ENCODE measurements at places on chromosomes 4 and X. TPM values are rescaled to one million over a fixed set of nuclear protein-coding genes. Genes with fewer than 3 reads are reported as not detected.

The RAB39B gene
- 0.07 TPM for polyA plus RNA-seq

DNA sequence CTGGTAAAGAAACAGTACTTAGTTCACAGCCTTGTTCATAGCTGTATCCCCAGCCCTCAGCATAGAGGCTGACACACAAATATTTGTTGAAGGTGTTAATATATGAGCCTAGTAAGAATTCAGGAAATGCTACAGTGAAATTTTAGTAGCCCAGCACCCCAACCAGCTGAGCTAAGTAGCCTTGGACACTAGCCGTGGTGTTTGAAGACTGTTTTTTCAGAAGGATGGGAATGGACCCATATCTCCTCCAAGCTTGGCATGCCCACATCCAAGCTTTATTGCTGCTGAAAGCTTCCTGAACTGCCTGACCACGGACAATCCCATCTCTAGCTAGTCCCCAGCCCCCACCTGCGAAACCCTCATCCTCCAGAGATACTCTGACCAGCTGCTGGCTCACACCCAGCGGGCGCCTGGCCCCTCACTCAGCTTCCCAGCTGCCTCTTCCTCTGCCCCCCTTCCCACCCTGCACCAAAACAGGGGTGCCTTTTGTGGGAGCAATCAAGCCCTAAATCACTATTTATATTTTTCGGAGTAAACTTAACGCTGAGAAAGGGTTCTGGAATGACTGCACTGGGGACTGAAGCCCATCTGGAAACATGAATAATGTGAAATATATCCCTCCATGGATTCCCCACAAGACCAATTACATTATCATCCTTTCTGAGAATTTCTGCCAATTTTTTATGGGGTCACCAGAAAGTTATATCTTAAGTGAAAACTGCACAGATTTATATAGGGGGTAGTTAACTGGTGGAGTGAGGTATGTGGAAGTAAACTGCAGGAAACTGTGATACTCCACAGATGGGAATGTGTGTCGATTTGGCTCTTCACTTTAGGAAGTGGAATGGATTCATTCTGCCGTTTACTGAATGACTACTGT is 41.1 kb upstream of the CBR4 start:
- no peak for DNase-seq

- DNase-seq = no peak
Measured at GRCh38 chr4:88537709-88538108, 14.1 kb upstream of the PYURF start.

DNA sequence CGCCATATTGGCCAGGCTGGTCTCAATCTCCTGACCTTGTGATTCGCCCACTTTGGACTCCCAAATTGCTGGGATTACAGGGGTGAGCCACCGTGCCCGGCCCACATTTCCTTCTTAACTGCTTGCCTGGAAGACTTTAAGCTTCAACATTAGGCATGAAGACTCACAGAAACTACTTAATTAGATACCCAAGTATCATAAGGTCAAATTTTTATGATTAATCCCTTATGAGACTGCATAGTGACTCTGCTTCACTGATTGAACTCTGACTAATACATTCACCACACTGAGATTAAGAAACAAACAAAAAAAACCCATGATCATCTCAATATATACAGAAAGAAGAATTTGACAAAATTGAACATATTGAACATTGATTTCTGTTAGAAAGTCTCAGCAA is 87.4 kb upstream of the KCTD8 start:
- DNase-seq = no peak

The MAGEA2 gene
- 0.39 TPM for polyA plus RNA-seq

- DNase-seq = no peak
Measured at GRCh38 chr4:148828291-148828690, 386.1 kb upstream of the NR3C2 start.

The SPANXB1 gene
- 1.9 TPM for polyA plus RNA-seq

The CDKL2 gene
- 0.64 TPM for polyA plus RNA-seq

GRCh38 chr4:42560467-42560861 is 96.4 kb downstream of the ATP8A1 start:
- DNase-seq = no peak

The EVC2 gene
- polyA plus RNA-seq = 2.7 TPM

DNA sequence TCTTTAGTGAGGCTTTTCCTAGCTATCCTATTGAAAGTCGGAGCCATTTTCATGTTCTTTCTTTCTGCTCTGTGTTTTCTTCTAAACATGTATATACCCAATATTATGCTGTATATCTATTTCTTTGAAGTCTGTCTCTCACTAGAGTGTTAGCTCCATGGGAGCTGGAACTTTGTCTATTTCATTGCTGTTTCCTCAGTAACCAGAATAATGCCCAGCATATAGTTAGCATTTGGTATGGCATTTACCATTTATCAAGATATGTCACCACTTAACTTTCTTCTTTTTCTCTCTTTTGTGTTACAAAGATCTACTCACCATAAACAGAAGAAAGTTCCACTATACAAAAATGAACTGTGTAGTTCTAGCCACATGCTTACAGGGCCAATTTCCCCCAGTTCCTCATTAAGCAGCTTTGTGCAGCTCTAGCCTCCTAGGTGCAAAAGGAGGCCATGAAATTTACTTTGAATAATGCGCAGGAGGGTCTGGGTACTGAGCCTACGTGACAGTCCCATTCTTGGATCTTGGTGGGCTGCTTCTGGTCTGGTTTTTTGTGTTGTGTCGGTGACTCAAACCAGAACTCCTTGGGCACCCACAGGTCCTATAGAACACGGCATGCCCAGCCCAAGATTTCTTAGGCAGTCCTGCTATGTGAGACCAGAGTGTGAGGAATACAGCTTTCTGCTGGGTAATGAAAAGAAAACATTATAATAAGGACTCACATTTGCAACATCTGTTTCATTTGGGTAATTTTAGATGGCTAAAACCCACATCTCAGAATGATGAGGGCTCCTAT is 302.3 kb upstream of the IGFBP7 start:
- no peak for DNase-seq

Data from hepatocyte (in vitro differentiated cells).